KBM-7 (cell line): ENCODE measurements at places on chromosomes 12 and 14.
A peak's percentile ranks its signal among the peaks of the same experiment; 100 is the strongest.

GRCh38 chr14:92865674-92866073 is 57.3 kb upstream of the CHGA start:
- no peak for DNase-seq

DNA sequence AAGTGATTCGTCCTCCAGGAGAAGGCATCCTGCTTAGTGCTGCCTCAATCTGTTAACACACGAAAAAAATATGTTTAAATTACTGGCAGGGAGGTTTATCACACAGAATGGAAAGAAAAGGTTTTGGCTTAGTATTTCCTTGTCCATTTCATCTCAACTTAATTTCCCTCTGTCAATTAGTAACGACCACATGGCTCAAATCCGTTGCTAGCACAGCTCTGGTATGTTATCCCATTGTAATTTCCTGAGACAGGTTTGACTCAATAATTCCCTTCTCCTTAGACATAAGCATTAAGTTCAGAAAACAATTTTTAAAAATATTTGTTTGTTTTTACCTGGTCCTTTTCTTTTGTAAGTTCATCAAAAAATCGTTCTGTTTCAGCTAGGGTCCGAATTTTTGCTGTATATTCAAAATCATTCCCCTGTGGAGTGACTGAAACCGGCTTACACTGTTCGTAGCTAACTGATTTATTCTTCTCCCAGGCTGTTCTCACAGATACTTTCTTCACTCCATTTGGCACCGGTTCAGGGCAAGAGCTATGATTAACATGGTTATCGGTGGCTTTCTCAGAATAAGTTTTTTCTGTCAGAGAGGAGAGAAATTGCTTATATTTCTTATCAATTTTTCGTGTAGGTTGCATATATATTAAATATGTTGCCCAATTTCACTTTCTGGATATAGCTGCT is 10.1 kb upstream of the PITPNM2 start:
- DNase-seq, result no peak

DNA sequence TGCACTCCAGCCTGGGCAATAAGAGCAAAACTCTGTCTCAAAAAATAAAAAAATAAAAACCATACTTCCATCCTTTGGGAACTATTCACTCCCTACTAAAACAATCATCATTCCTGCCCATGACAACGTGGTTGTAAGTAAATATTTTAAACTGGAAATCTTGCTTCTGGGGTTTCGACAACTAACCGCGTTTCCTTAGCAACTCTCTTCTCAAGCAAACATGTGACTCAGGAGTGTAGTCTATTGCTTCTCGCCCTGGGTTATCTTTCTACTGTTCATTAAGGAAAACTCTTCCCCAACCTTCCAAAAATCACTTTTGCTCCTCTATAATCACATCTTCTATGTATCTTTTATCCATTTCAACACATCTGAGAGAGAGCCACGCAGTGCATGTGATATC is 21.8 kb downstream of the APPL2 start:
- no peak for DNase-seq

DNA sequence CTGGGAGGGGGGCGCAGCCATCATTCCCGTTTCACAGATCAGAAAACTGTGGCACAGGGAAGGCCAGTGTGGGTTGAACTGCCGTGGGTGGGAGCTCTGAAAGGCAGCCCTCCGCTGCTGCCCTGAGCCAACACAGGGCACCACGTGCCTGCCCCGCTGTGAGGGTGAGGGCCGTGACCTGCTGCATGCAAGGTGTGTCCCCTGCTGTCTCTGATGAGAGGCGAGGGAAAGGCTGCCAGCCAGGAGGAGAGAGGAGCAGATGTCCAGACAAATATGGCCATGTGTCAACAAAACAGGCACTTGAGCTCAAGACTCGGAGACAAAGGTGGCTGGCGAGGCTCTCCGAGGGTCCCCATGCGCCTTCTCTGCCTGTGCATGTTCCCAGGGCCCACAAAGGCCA is 108.8 kb downstream of the RBM19 start:
- no peak for DNase-seq

GRCh38 chr14:99118046-99118721 is 153.8 kb downstream of the BCL11B start:
- DNase-seq, result no peak

DNA sequence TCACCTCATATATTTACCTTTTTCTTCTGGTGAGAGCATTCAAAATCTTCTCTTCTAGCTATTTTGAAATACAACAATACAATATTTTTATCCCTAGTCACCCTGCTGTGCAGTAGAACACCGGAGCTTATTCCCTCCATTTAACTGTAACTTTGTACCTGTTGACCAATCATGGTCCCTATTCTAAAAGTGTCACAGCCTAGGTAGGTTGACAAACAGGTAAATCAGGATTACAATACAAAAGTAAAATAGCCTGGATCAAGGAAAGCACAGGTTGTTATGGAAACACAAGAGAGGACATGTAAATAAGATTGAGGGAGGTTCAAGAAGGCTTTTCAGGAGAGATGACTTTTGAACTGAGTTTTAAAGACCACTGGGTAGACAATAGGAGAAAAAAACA is 670.9 kb downstream of the DIO2 start:
- DNase-seq, result no peak

DNA sequence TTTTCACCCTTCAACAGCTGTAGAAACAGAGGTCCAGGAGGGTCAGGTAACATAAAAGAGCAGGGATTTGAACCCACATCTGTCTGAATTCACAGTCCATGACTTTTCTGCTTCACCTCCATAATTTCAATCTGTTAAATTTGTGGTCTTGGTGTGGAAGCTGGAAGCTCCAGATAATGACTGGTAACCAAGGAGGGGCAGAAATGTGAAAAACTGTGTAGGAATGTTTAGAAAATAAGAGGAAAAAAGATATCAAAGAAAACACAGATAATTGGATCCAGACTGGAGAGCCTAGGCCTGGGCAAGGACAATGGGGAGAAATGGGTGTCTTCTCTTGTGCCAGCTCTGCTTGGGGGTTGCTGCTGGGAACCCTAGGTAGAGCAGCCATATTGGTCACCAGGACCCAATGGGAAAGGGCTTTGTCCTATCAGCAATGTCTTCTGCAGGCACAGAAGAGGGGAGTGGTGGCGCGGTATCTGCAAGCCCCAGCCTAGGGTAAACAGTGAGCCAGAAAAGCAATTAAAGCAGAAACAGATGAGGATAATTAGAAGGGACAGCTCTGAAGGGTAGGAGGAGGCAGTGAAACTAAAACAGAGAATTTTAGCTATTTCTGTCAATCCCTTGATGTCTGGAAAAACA is 54.3 kb upstream of the CCDC91 start:
- DNase-seq, result no peak

GRCh38 chr14:55980970-55981369 is 137.2 kb upstream of the PELI2 start:
- no peak for DNase-seq

GRCh38 chr12:82958966-82959365 is 272.3 kb downstream of the TMTC2 start:
- no peak for DNase-seq

DNA sequence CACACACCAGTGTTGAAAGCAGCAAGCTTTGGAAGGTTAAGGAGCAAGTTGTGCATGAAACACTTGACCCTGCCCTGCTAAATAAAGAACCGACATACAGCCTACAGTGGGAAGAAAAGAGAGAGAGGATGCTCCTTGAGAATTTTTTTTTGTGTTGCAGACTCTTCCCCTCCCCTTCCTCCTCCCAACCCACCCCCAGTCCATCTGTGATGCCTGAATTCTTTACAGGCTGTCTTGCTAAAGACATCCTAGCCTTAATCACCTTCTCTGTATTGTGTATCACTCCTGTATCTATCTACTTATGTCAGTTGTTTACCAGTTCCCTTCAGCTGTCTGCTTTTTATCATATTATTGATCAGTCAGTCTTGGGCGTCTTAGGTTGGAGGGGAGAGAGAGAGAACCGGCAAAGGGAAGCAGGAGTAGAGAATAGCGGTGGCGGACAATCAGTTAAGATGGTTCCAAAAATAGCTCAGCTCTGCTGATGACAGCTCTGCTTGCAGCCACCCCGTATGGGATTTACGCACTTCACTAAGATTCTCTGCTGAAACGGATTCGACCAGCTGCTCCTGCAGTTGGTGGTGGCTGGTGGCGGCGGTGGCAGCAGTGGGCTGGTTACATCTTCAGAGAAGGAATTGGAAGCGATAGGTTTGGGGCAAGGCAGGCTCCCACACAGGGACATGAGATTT is 664.7 kb downstream of the NRXN3 start:
- DNase-seq, result no peak

GRCh38 chr12:25840678-25841465 is 117.6 kb upstream of the RASSF8 start:
- no peak for DNase-seq

DNA sequence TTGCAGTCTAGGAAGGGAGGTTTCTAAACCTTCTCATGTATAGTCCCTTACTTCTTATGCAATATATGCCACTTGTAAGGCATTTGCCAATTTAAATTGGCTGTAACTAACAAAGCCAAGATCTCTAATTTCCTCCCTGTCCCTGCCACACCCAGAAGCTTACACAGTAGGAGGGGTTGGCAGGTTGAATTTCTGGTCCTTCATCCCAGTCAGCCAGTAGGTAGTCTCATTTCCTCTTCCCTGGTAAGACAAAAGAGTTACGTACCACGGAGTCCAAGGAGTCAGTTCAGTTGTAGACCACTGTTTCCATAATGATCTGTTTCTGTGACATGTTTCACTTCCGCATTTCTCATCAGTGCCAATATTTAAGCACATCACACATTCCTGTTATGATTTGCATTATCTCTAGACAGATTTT is 47.0 kb upstream of the PLBD1 start:
- DNase-seq, result peak; percentile 56

- DNase-seq, result no peak
These were observed 182.1 kb upstream of the HMGA2 start for GRCh38 chr12:65642061-65642661.

DNA sequence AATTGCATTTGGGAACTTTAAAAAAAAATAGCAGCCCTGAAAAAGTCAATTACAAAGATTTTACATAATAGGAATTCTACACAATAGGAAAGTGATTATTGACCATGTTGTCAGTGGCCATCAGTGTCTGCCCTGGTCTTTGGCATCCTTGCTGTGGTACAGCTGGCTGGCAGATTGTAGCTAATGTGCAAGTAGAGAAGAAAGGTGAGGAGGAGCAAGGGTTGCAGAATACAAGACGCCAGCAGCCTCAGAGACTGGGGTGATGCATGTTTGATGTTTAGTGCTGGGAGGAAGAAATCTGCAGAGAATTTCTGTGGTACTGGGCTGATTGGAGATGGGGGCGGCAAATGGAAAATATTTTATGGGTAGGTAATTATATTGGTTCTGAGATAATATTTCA is 322.9 kb downstream of the TMEM117 start:
- DNase-seq, result no peak
